ENCODE measurements at places on chromosomes 5 and 9.

DNA sequence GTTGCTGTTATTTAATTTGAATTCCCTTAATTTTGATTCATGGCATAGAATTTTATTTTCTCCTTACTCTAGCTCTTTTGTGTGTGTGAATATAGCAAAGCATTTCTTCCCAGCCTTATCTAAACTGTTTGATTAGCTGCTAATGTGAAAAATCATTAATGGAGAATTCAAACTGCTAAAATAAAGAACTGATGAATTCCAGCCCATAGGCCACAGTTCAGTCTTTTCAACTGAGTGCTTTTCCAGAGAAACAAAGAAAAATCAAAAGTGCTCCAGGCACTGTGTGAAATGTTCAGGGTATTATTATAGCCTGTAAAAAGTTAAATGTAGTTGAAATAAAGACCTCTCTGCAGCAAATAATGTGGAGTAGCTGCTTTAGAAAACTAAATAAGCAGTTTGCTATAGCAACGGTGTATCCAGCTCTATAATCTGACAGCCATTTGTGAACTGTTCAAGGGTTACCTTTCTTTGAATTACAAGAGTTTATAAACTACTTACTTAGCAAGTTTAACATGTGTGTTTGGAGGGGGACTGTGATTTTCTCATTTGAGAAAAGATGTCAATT, 123.8 kb downstream of the GIN1 start:
- no peak for DNase-seq

DNA sequence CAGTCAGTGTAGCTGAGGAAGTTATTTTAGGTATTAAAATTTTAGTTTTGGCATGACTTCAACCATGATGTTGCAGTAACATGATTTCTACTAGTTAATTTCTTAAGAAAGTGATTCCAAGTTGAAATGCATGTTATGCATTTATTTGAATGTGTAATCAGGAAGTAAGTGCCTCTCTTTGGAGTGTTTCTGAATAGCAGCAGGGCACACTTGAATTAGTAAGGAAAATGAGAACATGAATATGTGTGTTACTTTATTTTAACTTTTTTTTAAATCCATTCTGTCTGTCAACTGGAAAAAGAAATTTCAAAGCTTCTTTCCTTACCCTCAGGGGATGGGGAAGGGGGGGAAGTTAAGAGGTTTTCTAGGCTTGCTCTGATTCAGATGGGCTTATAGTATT, 40.4 kb downstream of the CTNNA1 start:
- DNase-seq: no peak

GRCh38 chr5:88486431-88486830, 217.8 kb upstream of the TMEM161B start:
- no peak for DNase-seq

GRCh38 chr9:22617156-22617555, 170.5 kb downstream of the DMRTA1 start:
- no peak for DNase-seq

DNA sequence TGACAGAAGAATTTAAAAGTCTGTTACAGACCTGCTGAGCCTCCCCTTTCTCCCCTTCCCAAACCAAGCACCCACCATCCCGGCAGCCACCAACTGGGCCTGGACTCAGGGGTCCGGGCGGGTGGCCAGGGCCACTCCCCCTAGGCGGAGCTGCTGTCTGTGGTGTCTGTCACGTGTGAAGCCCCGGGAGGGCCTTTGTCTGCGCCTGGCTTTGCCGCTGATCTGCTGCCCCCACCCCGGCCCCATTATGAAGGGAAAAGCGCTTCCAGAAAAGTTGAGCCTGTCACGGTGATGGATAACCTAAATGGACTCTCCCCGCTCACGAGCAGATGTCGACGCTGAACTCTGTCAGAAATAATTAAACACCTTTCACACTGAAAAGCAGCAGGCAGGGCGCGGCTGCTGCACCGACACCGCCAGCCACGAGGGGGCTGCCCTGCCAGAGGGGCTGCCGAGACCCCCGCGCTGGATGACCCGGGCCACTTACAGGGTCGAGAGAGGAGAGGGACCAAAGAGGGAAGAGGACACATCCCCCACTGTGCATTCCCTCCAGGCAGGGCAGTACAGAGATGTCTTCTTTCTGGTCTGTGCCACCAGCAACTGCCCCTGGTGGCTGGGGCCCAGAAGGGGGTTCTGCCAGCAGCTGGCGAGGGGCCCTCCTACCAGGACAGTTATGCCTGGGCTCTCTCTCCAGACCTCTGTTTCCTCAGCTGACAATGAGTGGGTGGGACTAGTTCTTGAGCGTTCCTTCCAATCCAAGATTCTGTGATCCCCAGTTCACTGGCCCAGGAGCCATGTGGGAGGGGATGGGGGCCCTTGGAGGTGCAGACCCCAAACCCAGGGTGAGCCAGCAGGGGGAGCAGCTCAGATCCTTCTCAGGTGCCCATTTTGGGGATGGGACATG, 36.0 kb upstream of the BARHL1 start:
- peak; percentile 61 for DNase-seq

DNA sequence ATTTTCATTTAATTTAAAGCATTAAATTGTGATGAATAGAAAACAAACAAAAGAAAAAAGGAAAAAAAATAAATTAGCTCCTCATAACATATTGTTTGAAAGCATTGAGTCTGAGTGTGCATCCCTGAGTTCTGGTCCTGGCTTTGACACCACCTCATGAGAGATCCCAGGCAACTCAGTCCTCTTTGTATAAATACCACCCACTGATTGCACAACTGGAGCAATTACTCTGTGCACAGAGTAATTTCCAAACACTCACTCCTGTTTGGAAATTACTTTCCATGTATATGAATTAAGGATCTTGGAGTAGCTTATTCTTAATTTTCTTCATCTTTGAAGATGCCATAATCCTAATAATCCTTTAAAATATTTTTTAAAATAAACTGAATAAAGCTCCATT, 59.4 kb upstream of the C5orf46 start:
- no peak for DNase-seq

DNA sequence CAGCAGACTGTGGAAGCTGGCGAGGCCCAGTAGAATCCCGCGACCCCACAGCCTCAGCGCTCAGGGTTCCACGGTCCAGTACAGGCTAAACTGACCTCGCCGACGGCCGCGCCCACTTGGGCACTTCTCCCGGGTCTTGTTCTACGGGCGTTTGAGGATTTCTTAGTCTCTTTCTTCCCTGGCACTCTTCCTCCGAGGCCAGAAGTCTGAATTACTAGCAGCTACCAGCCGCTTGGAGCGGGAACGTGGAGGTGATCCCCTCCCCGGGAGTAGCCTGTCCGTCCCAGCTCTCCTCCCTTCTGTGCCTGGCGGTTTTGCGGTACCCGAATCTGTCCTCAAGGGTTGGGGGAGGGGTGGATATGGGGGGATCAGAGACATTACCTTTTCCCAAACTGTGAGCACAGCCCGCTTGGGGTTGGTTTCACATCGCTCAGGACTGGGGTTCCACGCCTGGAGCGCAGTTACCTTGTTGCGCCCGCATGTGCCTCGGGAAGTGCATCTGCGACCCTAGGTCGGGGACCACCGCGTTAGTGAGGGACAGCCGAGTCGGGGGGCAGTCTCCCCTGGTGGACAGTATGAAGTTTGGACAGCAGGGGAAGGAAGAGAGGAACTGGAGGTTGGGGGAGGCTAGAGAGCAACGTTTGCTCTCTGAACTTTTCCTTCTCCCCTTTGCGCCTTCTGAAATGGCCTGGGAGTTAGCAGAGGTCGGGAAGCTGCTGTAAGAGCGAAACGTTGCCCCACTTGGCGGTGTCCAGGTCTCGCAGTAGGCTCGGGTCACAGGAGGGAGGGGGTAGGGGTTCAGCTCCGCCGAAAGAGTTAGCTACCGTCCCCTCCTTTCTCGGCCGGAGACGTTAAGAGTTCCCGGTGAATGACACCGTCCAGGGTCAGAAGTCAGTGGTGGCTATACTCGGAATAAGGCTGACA, 190.8 kb downstream of the MEF2C start:
- DNase-seq: no peak

DNA sequence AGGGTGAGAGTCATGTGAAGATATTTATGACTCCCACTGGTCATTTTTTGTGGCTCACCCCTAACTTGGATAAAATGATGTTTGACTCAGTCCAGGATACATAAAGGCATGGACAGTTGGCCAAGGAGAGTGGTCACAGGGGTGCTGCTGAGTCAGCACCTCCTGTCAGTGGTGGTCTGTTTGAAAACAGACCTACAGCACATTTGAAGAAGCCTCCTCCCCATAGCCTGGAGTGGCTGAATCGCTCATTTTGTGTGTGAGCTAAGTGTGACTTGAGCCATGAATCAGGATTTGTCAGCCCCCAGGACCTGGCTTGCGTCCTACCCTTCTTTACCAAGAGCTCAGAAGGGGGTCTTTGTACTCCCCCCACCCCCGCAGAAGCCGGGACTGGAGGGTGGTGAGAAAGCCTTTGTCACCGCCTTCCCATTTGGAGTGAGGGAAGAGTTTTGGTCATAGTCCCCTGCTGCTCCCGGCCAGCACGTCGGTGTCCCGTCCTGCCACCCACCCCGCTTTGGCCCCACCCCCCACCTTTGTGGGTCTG, 35.6 kb downstream of the TRIO start:
- DNase-seq: no peak

DNA sequence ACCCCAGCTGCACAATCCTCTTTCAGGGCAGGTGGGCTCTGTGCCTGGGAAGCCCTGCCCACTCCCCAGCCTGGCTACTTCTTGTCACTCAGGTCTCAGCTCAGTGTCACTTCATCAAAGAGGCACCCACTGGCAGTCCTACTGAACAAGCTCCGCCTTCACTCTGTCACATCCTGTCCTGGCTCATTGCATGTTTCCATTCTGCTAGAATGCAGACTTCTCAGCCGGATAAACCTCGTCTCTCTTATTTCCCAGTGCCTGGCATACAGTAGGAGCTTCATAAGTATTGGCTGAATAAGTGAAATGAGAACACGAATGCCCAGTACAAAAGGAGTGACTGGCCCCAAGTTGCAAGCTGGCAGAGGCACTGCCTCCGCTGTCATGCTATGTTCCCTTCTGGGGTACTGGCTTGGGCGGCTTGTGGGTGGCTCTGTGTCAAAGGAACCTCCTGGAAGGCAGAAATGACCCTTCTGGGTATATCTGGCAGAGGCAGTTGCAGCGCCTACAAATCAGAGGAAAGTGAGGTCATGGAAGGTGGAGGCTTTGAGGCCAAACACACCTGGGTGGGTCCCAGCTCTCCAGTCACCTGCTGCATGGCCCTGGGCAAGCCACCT, 98.3 kb upstream of the PHYKPL start:
- no peak for DNase-seq

GRCh38 chr5:53368516-53368915, 111.9 kb upstream of the FST start:
- DNase-seq: no peak

GRCh38 chr5:139131465-139131864, 66.7 kb downstream of the SIL1 start:
- DNase-seq: peak; percentile 22

- no peak for DNase-seq
Observed at GRCh38 chr5:40399349-40399748, 280.4 kb upstream of the PTGER4 start.

- no peak for DNase-seq
Observed at GRCh38 chr5:170636206-170636605, 132.4 kb downstream of the KCNIP1 start.

GRCh38 chr5:56075361-56075760, 80.6 kb upstream of the IL6ST start:
- no peak for DNase-seq

- DNase-seq: no peak
Observed at GRCh38 chr5:139668924-139669661, 20.9 kb downstream of the CXXC5 start.

- no peak for DNase-seq
Observed at GRCh38 chr5:154110107-154110453, 71.3 kb downstream of the MFAP3 start.

GRCh38 chr5:74402553-74402952, 238.0 kb downstream of the ENC1 start:
- DNase-seq: no peak

GRCh38 chr5:36441280-36441679, 139.6 kb upstream of the RANBP3L start:
- no peak for DNase-seq

DNA sequence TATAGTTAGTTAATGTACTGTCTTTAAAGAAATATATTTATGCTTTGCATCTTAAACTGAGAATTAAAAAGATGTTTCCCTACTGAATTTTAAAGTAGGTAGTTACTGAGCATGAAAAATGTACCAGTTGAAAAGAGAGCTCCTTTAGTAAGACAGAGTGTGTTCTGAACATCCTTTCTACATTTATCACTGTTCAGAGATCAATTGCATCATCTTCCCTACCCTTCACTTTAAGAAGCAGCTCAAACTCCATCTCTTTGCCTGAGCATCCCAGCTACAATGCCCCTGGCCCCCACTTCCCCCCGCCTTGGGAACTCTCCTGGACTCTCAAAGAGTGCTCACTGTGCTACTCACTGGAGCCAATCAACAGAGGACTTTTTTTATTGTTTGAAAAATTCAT, 164.7 kb downstream of the GNAQ start:
- no peak for DNase-seq

DNA sequence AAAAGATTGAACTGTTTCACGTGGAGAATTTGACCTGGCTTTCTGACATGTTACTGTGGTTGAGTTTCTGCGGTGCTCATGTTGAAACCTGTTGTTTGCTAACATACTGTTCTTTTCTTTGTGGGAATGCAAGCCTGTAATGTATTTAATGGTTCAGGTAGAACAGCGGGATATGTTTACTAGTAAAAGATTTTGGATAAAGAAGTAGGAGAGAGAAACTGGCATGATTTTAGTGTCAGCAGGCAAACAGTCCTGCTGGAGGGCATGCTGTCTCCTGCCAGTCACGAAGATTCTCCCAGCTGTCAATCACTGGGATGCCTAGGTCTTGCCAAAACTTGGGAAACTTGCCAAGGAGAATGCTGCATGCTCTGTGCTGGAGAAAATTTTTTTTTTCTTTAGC, 263.5 kb downstream of the TAF11L14 start:
- peak; percentile 96 for DNase-seq

DNA sequence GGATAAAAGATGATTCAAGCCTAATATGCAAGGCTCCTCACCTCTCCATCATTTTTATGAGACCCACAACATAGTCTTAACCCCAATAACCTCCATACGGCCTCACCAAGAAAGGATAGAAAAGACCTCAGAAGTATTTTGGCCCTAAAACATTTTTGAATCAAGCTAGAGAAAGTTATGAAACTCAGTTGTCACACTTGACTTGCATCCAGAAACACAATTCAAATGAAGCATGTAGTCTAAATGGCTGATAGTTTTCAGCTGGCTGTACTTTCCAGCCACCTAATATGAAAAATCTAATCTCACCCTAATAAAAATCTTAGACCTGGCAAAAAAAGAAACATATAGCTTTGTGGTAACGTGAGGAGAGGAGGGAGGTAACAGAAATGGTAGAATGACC, 116.1 kb downstream of the ARL15 start:
- no peak for DNase-seq

GRCh38 chr9:78592811-78593210, 295.9 kb downstream of the PSAT1 start:
- no peak for DNase-seq

- no peak for DNase-seq
Observed at GRCh38 chr5:169811023-169811422, 169.3 kb downstream of the INSYN2B start.

DNA sequence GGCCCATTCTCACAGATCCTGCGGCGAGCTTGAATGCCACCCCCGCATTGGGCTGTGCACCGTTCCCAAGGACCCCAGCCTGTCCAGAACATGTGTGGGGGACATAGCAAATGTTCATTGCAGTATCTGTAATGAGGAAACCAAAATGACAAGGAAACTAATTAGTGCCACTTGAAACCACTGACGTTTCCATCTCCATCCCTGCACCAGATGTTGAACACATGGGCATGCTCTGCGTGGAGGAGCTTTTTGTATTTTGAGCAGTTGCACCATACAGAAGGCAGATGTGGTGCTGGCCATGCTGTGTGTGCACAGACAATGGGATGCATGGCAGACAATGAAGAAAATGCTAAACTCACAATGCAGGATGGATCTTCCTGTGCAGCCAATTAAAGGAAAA, 437.7 kb downstream of the SEMA5A start:
- no peak for DNase-seq

Data from NCI-H446 (cell line).